ENCODE measurements at places on chromosomes 5 and 9.
A peak's percentile ranks its signal among the peaks of the same experiment; 100 is the strongest.

DNA sequence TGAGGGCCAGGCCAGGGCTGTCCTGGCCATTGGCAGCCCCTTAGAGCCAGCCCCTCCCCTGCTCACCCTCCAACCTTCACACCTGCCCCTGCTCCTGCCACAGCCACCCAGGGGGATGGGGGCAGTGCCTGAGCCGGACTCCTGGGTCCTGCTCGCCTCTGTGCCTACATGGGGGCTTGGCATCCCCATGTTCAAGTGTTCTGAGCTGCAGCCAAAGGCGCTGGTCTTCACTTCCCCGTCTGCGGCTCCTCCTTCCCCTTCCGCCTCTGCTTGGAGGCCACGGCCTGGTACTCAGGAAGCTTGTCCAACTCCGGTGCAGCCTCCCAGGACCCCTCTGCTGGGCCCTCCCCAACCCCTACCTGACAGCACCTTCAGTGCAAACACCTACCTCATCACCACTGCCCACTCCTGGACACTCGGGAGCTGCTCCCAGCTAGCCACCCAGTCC, 2.3 kb upstream of the DNLZ start:
- DNase-seq: no peak
- no peaks in the 10 kb centered on the region for H3K27me3 ChIP-seq
- H3K36me3 ChIP-seq: no peaks in the 10 kb centered on the region
- no peak overlapping the region for H3K27ac ChIP-seq

- DNase-seq: peak; percentile 18
- no peaks in the 10 kb centered on the region for H3K27me3 ChIP-seq
- H3K36me3 ChIP-seq: no peaks in the 10 kb centered on the region
- no peak overlapping the region for H3K4me3 ChIP-seq
- H3K27ac ChIP-seq: no peak overlapping the region
- H3K4me1 ChIP-seq: no peaks in the 10 kb centered on the region
Measured at GRCh38 chr9:71647094-71647591, 121.2 kb downstream of the CEMIP2 start.

- DNase-seq: peak; percentile 48
- H3K27me3 ChIP-seq: no peaks in the 10 kb centered on the region
Measured at GRCh38 chr9:127974001-127974768, 6.6 kb downstream of the EEIG1 start.

- no peaks in the 10 kb centered on the region for H3K4me1 ChIP-seq
- no peak overlapping the region for H3K4me3 ChIP-seq
- no peak overlapping the region for H3K27ac ChIP-seq
- DNase-seq: no peak
Measured at GRCh38 chr5:132905938-132906337, 32.5 kb downstream of the LEAP2 start.
